Stimulated activated CD8-positive, alpha-beta memory T cell treated with anti-CD3 and anti-CD28 coated beads, Interleukin-12 subunit alpha, Interleukin-12 subunit beta, amount 100 ng/mL, for 4 hours (primary cell): ENCODE measurements at places on chromosomes 16 and 17.

DNA sequence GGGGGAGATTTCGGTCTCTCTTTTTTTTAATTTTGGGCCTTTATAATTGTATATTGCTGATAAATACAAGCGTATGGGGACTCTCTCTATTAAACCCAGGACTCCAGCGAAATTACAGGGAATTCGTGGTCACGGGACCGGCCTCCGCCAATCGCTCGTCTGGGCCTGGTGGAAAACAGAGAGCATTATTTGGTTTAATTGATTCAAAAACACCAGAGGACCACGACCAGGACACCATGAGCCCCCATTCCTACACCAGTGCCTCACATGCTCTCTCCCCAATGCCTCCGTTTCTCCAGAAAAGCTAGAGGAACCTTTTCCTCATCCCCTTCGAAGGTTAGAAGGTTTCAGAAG lies at the start of gene HOXB2:
HOXB2 (minus strand) TSS at position 88 of the 354 bp plus-strand sequence. CDS start 198 bp downstream, outside the sequence.
- DNase-seq, result no peak

- DNase-seq, result peak; percentile 10
Measured at GRCh38 chr17:16027708-16028584, 28.3 kb downstream of the TTC19 start.

- no peak for DNase-seq
Measured at GRCh38 chr17:34299956-34300577, 14.5 kb downstream of the CCL11 start.

GRCh38 chr17:40921026-40921425 lies 16.4 kb downstream of the KRT23 start:
- DNase-seq, result no peak

DNA sequence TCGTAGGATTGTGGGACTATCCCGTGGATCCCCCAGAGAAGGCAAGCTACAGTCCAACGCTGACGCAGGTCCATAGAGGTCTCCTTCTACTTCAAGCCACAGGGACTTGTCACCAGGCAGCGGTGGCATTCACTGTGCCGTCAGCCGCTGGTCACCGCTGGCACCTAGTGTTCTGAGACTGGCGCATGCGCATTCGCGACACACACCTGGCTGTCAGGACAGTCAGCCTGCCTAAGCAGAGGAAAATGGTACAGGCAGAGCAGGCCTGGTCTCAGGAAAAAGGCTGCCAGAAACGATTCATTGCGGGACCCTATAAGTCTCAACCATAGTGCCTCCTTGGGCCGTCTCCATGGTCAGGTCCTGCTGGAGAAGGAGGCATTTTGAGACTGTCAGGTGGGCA lies 138.0 kb upstream of the WSB1 start:
- DNase-seq, result no peak
